Large intestine (tissue), 12 donors: ENCODE measurements at places on chromosomes 1 and 21. TPM values are rescaled to one million over a fixed set of nuclear protein-coding genes. Genes with fewer than 3 reads are reported as not detected.

DNA sequence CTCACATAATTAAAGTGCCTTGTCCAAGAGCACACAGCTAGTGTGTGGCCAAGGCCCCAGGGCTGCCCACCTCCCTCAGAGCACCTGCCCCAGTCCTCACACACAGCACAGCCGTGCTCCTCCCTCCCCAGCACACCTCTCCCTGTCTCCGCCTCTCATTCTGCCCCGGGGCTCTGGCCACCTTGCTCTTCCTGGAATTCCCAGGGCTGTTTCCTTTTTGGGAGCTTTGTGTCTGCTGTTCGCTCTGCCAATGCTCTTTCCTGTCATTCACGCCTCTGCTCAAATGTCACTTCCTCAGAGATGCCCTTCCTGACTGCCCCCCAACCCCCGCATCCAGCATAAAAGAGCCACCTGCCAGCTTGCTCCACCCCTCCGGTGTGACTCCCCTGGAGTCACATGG is 13.3 kb downstream of the SLC6A17 start:
- no peak for DNase-seq
- no peak overlapping the region for H3K27ac ChIP-seq
- no peaks in the 10 kb centered on the region for H3K4me1 ChIP-seq
- no peaks in the 10 kb centered on the region for H3K36me3 ChIP-seq
- no peak overlapping the region for H3K4me3 ChIP-seq
- H3K27me3 ChIP-seq, result peaks cover 8% of the 10 kb centered on the region

- H3K27ac ChIP-seq, result no peak overlapping the region
- H3K27me3 ChIP-seq, result no peaks in the 10 kb centered on the region
- no peak for DNase-seq
- no peaks in the 10 kb centered on the region for H3K4me1 ChIP-seq
- peaks cover 29% of the 10 kb centered on the region for H3K36me3 ChIP-seq
Observed at GRCh38 chr1:26259005-26259404, 20.9 kb upstream of the SH3BGRL3 start.

DNA sequence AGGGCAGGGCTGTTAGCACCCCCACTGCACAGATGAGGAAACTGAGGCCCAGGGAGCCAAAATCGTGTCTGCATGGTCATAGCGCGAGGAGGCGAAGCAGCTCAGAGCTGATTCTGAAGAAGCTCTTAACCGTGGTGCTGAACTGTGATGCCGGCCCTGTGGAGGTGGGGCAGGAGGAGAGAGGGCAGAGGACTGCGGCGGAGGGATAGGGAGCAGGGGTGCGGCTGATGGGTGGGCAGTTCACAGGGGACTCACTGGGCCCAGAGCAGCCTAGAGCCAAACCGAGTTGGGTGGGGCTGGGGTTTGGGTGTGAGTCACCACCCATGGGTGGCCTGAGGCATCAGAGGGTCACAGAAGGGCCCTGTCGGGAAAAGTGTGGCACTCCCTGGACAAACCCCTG is 74.7 kb downstream of the RAP1GAP start:
- H3K4me1 ChIP-seq, result no peaks in the 10 kb centered on the region
- H3K27me3 ChIP-seq, result no peaks in the 10 kb centered on the region
- H3K4me3 ChIP-seq, result no peak overlapping the region
- no peak for DNase-seq

- no peak overlapping the region for H3K4me3 ChIP-seq
- H3K36me3 ChIP-seq, result no peaks in the 10 kb centered on the region
- H3K4me1 ChIP-seq, result no peaks in the 10 kb centered on the region
- H3K27me3 ChIP-seq, result no peaks in the 10 kb centered on the region
Observed at GRCh38 chr1:244322791-244323521, 128.8 kb downstream of the ADSS2 start.

DNA sequence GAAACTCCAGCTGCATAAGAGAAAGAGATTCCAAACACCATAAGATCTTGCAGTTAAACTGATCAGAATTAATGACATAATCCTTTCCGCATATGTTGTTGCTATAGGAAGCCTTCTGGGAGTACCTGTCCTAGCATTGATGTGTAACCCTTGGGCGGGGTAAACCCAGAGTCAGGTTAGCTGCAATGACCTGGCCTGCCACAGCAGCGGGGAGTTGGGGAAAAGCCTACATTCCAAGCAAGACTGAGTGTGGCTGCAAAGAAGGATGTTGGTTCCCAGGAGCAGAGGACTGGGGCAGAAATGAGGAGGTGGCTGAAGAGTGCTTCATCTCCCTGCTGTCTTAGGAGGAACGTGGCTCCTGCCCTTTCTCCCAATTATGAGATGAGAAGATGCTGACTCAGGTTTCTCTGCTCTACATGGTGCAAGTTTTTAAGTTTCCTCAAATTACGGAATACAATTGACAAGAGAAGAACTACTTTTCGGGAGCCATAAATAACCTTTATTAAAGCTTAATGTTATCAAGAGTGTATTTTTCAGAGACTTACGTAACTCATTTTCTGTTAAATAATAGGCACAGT is 142.1 kb downstream of the RYR2 start:
- H3K36me3 ChIP-seq, result no peaks in the 10 kb centered on the region
- H3K4me1 ChIP-seq, result no peaks in the 10 kb centered on the region
- no peak overlapping the region for H3K4me3 ChIP-seq
- no peak for DNase-seq
- no peak overlapping the region for H3K27ac ChIP-seq
- no peaks in the 10 kb centered on the region for H3K27me3 ChIP-seq

- no peak for DNase-seq
- H3K27me3 ChIP-seq, result peaks cover 5% of the 10 kb centered on the region
- H3K36me3 ChIP-seq, result no peaks in the 10 kb centered on the region
Observed at GRCh38 chr1:153347856-153348255, 785 bp downstream of the PGLYRP4 start.

GRCh38 chr1:221164029-221164428 is 284.8 kb downstream of the HLX start:
- H3K27ac ChIP-seq, result no peak overlapping the region
- H3K36me3 ChIP-seq, result no peaks in the 10 kb centered on the region
- H3K4me3 ChIP-seq, result no peak overlapping the region

DNA sequence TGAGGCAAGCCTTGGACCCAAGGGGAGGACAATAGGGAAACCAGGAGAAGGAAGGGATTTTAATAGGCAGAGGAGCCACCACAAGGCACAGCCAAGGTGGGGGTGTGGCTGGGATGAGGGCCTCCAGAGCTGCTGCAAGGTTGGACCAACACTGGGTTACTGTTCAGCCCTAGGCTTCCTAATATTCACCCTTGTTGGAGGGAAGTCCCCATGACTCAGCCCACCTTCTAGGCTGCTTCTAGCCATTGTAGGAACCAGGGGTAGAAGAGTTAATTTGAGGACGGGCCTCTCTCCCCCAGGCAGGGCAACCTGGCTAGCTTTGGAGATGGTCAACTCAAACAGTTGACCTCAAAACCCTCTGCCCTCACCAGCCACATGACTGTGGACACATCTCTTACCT is 59.5 kb downstream of the KCNN3 start:
- H3K36me3 ChIP-seq, result no peaks in the 10 kb centered on the region
- H3K4me1 ChIP-seq, result no peaks in the 10 kb centered on the region
- H3K27ac ChIP-seq, result no peak overlapping the region
- H3K4me3 ChIP-seq, result no peak overlapping the region
- no peak for DNase-seq
- peaks cover 64% of the 10 kb centered on the region for H3K27me3 ChIP-seq

- H3K4me3 ChIP-seq, result no peak overlapping the region
- peaks cover 50% of the 10 kb centered on the region for H3K36me3 ChIP-seq
- H3K27ac ChIP-seq, result no peak overlapping the region
- no peaks in the 10 kb centered on the region for H3K27me3 ChIP-seq
Observed at GRCh38 chr1:15055736-15056415, 97.7 kb upstream of the TMEM51 start.

DNA sequence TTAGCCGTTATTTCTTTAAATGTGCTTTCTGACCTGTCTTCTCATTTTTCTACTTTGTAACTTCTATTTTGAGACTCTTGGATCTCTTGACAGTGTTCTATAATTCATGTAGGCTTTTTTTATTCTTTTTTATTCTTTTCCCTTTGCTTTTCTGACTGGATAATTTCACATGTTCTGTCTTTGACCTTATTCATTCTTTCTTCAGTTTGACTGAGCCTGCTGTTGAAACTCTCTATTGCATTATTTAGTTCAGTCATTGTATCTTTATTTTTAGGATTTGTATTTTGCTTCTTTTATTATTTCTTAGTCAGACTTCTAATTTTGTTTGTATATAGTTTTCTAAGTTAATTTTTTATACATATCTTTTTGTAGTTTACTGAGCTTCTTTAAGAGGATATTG is 66.1 kb downstream of the DNAH14 start:
- no peaks in the 10 kb centered on the region for H3K36me3 ChIP-seq
- no peak for DNase-seq
- H3K27ac ChIP-seq, result no peak overlapping the region
- no peaks in the 10 kb centered on the region for H3K27me3 ChIP-seq
- no peaks in the 10 kb centered on the region for H3K4me1 ChIP-seq
- H3K4me3 ChIP-seq, result no peak overlapping the region

DNA sequence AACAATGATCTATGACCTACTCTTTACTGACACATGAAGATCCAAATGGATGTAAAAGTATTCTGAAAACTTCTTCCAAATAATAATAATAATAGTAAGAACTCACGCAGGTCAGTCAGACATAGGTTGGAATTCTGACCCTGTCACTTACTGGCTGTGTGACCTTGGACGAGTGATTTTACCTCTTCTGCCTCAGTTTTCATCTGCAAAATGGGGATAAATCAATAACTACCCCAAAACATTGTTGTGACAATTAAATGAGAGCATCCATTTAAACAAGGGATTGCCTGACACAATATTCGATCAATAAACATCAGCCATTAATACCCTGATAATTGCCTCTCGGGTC is 556 bp downstream of the MECR start:
- no peak for DNase-seq
- H3K4me3 ChIP-seq, result peak overlapping the region; percentile 93
- H3K4me1 ChIP-seq, result peaks cover 10% of the 10 kb centered on the region
- H3K36me3 ChIP-seq, result no peaks in the 10 kb centered on the region
- H3K27ac ChIP-seq, result no peak overlapping the region
- H3K27me3 ChIP-seq, result peaks cover 7% of the 10 kb centered on the region

DNA sequence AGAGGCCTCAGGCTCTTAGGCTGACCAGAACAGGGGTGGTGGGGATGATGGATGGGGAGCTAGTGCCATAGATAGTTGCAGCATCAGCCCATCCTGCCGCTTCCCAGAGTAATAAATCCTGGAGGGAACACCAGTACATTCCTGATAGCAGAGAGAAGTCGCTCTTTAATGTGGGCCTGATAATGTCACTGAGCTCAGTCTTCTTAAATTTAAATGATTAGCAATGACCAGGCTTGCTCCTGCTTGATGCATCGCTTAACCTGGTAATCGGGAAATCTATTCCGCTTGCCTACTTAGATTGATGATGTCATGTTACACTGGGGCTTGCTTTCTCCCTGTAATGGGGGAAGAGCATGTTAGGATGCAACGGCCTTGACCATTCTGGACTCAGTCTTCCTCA is 218.6 kb upstream of the PLXNA2 start:
- no peaks in the 10 kb centered on the region for H3K27me3 ChIP-seq
- H3K36me3 ChIP-seq, result no peaks in the 10 kb centered on the region
- no peak overlapping the region for H3K27ac ChIP-seq
- H3K4me1 ChIP-seq, result no peaks in the 10 kb centered on the region
- DNase-seq, result no peak

GRCh38 chr1:174008979-174009378 is 13.2 kb downstream of the RC3H1 start:
- peaks cover 2% of the 10 kb centered on the region for H3K36me3 ChIP-seq
- H3K27ac ChIP-seq, result no peak overlapping the region
- no peaks in the 10 kb centered on the region for H3K27me3 ChIP-seq
- peak; percentile 43 for DNase-seq
- no peaks in the 10 kb centered on the region for H3K4me1 ChIP-seq

DNA sequence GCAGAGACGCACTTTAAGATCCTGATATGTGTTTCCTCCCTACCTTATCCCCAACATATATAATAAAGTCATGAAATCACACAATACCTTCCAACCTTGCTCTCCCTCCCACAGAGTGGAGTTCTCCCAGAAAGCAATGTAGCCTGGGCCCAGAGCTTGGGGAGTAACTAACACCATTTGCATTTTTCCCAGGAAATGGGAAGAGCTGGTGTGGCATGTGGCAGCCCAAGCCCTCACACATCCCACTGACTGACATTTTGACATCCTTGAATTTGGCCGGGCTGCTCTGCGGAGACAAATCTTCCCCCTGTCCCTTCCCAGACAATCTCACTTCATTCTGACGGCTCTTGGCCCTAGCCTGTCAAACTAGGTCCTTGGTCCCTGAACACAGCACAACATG is 37.0 kb upstream of the ATP2B4 start:
- DNase-seq, result no peak
- no peaks in the 10 kb centered on the region for H3K36me3 ChIP-seq
- H3K4me1 ChIP-seq, result peaks cover 2% of the 10 kb centered on the region
- no peak overlapping the region for H3K27ac ChIP-seq

DNA sequence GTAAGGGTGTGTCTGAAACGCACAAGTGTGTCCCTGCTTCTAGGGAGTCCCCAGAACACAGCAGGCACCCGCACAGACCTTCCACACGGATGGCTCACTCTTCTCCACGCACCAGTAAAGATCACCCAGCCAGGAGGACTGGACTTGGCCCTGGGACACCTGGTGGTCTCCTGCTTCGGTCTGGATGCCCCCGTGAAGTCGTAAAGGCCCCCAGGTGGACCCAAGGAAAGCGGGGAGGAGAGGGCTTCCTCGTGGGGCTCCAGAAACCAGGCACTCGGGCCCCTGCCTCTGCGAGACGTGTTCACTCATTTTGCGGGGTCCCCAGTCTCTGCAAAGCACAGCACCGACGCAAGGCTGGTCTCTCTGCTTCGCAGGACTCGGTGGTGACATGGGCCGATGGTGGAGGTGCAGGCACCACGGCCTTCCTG is 20.2 kb upstream of the COL6A2 start:
- no peaks in the 10 kb centered on the region for H3K36me3 ChIP-seq
- H3K4me1 ChIP-seq, result no peaks in the 10 kb centered on the region
- H3K4me3 ChIP-seq, result no peak overlapping the region
- DNase-seq, result no peak
- no peak overlapping the region for H3K27ac ChIP-seq

- no peak overlapping the region for H3K4me3 ChIP-seq
- no peak for DNase-seq
- H3K4me1 ChIP-seq, result no peaks in the 10 kb centered on the region
Observed at GRCh38 chr1:114209971-114210370, 56.3 kb upstream of the SYT6 start.

- no peak overlapping the region for H3K4me3 ChIP-seq
- no peak for DNase-seq
- peaks cover 4% of the 10 kb centered on the region for H3K27me3 ChIP-seq
- no peak overlapping the region for H3K27ac ChIP-seq
- H3K36me3 ChIP-seq, result no peaks in the 10 kb centered on the region
- no peaks in the 10 kb centered on the region for H3K4me1 ChIP-seq
Observed at GRCh38 chr1:229379846-229380245, 37.0 kb upstream of the CCSAP start.

The SRP9 gene
- 304 TPM for polyA plus RNA-seq

The RAB25 gene
- polyA plus RNA-seq, result 174 TPM

The VAMP3 gene
- polyA plus RNA-seq, result 113 TPM

The NTMT2 gene
- not detected for polyA plus RNA-seq

The AXDND1 gene
- 0.36 TPM for polyA plus RNA-seq

The CRNN gene
- not detected for polyA plus RNA-seq

The MIB2 gene
- polyA plus RNA-seq, result 49.8 TPM

The CFHR2 gene
- polyA plus RNA-seq, result not detected

The RBP7 gene
- polyA plus RNA-seq, result 3.3 TPM
